Trophoblast cell (in vitro differentiated cells and primary cell): ENCODE measurements at places on chromosomes 2 and 18.

DNA sequence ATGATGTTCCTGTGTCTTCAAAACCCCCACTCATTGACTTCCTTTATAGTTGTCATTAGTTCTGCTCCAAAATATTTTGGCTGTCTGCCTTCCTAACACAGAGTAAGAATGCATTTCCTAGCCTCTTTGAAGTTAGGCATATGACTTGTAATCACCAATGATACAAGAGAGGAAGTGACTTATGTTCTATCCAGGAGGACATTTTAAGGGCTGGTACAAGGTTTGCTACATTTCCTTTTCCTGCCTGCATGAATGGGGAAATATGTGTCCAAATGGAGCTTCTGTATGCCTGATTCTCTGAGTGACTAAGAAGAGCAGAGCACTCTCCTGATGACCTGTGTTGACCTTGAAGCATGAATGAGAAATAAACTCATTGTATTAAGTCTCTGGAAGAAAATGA, 115.1 kb downstream of the PLCL1 start:
- DNase-seq: no peak

DNA sequence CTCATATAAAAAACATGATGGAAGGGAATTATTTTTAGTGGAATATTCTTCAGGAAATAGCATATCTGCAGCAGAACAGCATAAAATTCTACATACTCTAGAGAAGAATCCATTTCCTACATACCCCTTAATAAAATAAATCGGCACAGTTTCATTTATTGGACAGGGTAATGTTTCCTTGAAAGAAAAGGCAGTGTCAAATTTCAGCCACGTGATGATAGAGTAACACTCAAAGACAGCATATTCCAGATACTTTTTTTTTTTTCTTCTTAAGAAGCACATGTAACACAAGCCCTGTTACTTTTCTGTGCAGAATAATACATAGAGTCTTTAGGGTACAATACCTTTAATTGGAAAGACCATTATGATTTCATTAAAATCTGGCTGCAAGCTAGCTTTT, 204.4 kb downstream of the SRBD1 start:
- no peak for DNase-seq

DNA sequence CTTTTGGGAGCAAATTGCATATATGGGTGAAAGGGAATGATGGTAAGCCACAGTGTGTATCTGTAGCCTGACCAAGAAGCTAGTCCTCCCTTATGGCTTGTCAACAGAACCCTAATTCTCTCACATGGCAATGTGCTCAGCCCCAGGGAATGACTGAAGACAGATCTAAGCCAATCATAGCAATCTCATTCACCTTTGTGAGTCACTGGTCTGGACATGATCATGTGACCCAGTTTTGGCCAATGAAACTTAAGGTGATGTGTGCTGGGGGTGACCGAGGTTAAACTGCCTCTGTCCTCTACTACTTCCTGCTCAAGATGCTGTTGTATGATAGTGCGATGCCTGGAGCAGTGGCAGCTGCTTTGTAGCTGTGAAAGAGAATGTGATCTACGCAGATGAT, 491.2 kb upstream of the HS6ST1 start:
- DNase-seq: no peak

GRCh38 chr2:173955004-173955403, 10.2 kb downstream of the SP3 start:
- no peak for DNase-seq

GRCh38 chr2:231099918-231100317, 24.9 kb downstream of the HTR2B start:
- no peak for DNase-seq

- DNase-seq: no peak
Observed at GRCh38 chr2:176124947-176125771, 2.6 kb downstream of the HOXD9 start.

DNA sequence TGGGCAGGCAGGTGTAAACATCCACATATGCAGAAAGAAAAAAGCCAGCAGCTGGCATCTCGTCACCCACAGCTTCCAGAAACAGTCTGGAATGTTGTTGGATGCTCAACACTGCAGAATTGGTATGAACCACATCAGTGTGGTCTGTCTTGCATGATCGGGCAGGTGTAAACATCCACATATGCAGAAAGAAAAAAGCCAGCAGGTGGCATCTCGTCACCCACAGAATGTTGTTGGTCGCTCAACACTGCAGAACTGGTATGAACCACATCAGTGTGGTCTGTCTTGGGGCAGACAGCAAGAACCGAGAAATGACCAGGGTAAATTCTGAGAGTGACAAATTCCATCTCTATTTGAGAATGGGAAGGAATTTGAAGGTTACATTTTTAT, 39.6 kb downstream of the DOCK10 start:
- no peak for DNase-seq

DNA sequence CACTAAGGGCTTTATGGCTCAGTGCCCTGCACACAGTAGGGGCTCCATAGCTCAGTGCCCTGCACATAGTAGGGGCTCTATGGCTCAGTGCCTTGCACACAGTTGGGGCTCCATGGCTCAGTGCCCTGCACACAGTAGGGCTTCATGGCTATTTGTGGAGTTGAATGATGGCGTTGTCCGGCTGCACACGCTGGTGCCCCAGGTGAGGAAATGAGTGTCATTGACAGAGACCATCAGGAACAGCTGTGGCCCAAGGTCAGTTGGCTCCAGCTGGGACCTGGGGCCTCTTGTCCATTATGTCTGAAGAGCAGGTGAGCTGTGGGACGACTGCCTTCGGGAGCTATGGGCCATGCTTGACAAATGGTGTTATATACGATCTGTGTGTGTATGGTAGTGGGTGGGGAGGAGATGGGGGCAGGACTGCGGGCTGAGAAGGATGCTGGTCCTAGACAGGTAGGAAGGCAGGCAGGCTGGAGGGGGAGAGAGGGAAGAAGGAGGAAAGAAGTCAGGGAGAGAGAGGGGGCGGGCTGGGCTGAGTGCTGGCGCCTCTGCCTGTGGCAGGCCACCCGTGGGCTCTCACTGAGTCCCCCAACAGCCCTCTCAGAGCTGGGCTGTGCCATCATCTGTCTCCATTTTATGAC, 130.6 kb downstream of the CLIP4 start:
- DNase-seq: peak; percentile 30
